ENCODE measurements at places on chromosomes 2 and 18.

GRCh38 chr2:218398437-218399390 is 954 bp upstream of the CTDSP1 start:
- DNase-seq: peak; percentile 57

GRCh38 chr2:131153529-131153928 is 48.4 kb downstream of the PLEKHB2 start:
- DNase-seq: no peak

GRCh38 chr2:64207573-64207972 is 63.4 kb upstream of the PELI1 start:
- DNase-seq: no peak

DNA sequence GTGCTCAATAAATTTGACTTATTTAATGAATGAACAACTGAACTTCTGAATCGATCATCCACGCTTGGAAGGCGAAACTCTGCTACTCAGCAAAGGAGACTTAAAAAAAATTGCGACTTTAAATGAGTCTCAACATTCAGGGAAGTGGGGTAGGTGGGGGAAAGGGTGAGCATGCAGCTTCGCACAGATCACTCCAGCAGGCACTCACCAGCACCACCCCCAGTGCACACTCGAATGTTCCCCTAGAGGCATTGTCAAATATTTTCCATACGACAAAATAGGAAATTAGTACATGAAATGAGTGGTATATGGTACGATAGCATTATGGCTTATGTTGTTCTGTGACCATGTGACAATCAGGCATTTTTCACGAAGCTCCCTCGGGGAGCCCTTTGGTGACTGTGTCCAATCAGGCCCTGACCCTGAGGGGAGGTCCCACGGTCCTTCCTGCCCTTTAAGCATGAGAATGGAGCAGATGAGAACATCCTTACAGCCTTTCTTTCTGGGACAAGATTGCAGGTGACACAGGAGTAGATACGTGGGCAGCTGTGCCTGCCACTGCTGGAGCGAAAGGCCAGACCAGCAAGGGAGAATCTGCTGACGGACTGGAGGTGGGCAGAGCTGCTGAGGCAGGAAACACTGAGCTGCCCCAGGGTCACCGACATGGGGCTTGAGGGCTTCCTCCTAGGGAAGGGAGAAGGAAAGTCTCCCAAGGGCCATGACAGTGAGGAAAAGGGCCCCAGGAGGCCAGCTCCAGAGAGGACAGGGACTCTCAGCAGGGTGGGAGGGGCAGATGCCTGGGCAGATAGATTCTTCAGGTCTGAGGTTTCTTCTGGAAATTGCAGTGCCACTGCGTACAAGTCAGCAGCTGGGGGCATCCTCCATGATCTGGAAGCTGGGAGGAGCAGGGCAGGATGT is 101.3 kb upstream of the ID2 start:
- no peak for DNase-seq

DNA sequence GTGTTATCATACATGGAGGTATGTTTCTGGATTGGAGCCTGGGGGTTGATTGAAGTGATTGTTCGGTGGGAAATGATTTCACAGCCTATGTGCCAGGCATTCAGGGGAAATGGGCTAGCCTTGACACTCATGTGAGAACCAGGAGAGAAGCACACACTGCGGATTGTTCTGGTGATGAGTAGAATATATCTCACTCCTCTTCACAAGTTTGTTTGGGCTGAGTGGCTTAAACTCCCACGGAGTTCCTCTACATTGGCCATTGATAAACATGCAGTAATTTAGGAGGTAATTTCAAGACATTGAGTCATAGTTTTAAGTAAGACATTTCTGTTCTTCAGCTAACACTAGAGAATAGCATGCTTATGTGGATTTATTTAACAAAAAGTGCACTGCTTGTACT is 498.9 kb upstream of the NETO1 start:
- no peak for DNase-seq

GRCh38 chr2:831622-832021 is 119.0 kb upstream of the SNTG2 start:
- DNase-seq: no peak

DNA sequence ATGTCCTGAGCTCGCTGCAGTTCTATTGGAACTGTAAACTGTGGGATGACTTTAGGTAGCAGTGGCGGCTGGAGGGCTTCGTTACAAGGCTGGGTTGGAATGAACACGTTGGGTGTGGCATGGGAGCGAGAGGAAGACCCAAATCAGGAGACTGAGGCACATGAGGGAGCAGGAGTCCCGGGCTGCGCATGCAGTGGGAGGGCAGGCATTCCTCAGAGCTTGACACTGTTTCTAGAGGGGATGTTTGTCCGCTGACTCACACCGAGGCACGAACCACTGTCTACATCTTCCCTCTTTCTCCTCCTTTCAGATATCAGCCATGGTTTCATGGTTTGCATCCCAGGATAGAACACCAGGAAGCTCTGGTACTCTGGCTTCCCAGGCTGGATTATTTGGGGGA is 40.6 kb upstream of the LAMA1 start:
- DNase-seq: no peak

DNA sequence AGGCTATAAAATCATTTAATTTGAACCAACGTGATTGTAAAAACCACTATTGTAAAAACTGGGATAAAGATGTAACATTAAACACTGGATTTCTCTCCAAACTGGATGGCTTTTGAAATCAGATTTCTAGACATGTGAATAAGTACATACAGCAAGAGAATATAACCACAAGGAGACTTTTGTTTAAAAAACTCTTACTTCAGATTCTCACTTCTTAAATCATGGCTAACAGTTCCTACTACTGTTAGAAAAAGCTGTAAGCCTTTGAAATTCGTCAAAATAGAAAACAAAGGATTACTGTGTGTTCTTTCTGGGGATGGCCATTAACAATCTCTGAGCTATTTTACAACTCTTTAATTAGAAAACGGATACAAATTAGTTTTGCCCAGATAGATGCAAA is 39.4 kb upstream of the SH3BP4 start:
- DNase-seq: no peak
